Osteoblast (primary cell): ENCODE measurements at places on chromosomes 16 and 17.
A peak's percentile ranks its signal among the peaks of the same experiment; 100 is the strongest.

GRCh38 chr17:67316781-67317180 is 49.6 kb downstream of the PSMD12 start:
- DNase-seq: no peak

- DNase-seq: no peak
Measured at GRCh38 chr17:4751932-4752331, 12.2 kb upstream of the CXCL16 start.

DNA sequence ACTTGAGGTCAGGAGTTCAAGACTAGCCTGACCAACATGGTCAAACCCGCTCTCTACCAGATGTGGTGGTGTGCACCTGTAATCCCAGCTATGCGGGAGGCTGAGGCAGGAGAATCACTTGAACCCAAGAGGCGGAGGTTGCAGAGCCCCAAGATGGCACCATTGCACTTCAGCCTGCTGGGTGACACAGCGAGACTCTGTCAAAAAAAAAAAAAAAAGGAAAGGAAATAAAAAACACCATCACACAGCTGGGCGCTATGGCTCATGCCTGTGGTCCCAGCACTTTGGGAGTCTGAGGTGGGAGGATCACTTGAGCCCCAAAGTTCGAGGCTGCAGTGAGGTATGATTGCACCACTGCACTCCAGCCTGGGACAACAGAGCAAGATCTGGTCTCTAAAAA is 13.3 kb upstream of the SBK1 start:
- DNase-seq: no peak

DNA sequence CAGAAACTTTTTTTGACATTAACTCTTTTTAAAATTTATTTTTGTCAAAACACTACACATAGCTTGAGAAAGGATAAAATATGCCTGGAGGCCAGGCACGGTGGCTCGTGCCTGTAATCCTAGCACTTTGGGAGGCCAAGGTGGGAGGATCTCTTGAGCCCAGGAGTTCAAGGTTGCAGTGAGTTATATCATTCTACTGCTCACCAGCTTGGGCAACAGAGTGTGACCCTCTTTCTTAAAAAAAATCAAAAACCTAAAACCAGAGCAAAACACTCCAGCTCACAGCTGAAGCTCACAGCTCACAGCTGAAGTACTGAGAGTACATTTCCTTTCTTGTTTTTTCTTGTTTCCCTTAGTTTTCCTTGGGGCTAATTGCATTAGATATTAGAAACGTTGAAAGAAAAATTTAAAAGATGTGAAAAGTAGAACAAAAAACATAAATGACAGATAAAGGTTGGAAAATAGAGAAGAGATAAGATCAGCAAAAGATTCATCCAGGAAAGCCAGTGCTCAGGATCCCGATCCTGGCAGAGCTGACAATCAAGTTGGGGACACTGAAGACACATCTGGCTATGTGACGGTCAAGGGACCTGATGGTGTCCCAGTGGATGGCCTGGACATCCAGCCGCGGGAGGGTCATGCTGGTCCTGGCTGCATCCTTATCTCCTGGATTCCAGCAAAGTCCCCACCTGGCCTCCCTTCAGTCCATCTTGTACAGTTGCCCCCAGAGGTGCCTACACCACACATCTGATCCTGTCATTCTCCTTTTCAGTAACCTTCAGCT is 9.8 kb downstream of the CHST6 start:
- no peak for DNase-seq

GRCh38 chr17:17682293-17682736 is 1.1 kb downstream of the RAI1 start:
- peak; percentile 93 for DNase-seq
